Activated CD8-positive, alpha-beta memory T cell treated with anti-CD3 and anti-CD28 coated beads, Interleukin-2, amount 10 ng/mL, durations not matched to agents 7 days and 5 days (primary cell): ENCODE measurements at places on chromosomes 7 and 10.

DNA sequence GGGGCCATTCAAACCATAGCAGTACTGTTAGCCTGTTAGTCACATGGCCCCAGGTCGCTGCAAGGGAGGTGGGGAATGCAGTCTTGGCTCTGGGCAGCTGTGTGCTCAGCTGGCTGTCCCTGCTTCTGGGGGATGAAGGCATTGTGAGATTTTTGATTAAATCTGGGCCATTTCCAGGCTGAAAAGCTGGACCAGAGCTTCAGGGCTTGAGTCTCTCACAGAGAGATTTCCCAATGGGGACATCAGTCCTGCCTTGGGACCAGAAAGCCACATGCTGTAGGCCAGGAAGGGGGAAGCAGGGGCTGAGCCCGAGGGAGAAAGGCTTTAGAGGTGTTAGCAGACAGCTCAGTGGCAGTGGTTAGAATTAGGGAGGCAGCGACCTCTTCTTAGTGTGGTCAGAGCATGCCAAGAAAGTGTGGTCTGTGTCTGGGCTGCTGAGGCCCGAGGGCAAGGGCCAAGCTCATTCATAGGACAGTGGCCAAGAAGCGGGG lies 33.6 kb downstream of the PALD1 start:
- no peak for DNase-seq

- peak; percentile 57 for DNase-seq
Observed at GRCh38 chr10:7000061-7000460, 410.8 kb downstream of the SFMBT2 start.

GRCh38 chr10:123766012-123766411 lies 99.9 kb downstream of the GPR26 start:
- no peak for DNase-seq

GRCh38 chr10:1379601-1380000 lies 323.4 kb downstream of the WDR37 start:
- DNase-seq = peak; percentile 29

GRCh38 chr7:117045927-117046710 lies 92.8 kb downstream of the ST7 start:
- DNase-seq = no peak

DNA sequence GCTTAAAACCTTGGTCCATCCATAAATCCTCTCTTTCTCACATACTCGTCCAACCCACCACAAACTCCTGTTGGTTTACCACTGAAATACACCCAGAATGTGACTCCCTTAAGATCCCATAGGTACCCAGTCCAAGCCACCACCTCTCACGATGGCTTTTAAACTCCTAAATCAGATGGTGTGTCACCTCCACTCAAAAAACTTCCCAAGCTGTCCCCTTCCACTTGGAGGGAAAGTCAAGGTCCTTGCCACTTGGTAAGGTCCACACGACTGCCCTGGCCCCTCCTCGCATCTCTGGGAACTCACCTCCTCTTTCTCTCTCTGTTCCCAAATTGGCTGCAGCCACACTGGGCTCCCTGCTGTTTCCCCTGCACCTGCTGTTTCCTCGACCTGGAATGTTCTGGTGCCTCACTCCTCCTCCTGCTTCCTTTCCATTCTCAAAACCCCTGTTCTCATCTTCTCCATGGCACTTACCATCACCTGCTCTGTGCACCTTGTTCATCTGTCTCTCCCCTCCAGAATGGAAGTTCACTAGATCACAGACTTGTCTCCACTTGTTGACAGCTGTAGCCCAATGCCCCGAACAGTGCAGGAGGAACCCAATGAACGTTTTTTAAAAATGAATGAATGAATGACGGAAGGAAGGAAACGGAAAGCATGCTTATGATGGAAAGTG lies 23.0 kb downstream of the ZFAND2A start:
- DNase-seq = no peak

- no peak for DNase-seq
Observed at GRCh38 chr10:12784646-12785045, 216.9 kb downstream of the CCDC3 start.

DNA sequence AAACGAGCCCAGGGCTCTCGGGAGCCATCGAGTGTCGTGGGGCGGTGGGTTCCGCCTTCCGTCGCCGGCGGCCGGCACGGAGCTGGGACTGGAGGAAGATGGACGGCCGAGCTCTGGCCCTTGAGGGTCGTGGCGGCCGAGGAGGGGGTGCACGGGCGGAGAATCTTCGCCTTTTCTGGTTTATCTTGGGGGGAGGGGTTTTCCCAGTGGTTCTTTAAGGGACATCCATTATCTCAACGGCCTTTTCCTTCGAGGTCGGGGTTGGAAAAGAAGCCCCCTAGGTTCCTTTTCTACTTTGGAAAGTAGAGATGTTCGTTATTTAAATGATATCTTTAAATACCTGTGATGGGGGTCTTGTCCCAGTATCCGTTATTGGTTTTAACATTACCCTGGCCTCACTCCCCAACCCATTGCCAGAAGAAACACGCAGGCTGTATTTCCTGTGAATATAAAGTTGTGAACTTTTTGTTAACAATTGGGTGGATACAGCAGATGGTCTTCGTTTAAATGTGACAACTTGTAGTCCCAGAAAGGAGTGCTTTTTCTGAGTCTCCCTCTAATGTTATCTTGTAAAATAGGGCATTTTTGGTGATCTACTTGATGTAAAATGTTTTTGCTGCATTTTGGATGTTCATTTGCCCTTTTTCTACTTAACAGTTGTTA lies 765 bp downstream of the CCAR1 start:
- peak; percentile 34 for DNase-seq

DNA sequence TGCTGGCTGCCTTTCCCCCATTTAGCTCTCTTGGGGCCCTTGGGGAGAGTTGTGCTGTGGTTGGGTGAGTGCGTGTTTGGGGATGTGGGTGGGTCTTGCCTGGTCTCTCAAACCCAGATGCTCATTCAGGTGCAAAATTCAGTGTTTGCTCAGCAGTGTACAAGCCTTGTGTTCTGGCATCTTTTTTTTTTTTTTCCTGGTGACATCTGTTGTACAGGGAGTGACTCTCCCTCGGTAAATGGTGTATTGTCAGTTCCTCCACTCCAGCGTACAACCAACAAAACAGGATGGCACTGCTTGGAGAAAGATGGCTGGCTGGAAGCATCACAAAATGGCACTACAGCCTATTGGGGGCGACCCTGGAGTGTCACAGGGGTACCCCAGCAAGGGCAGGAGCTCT lies 75.5 kb downstream of the LRMDA start:
- no peak for DNase-seq

DNA sequence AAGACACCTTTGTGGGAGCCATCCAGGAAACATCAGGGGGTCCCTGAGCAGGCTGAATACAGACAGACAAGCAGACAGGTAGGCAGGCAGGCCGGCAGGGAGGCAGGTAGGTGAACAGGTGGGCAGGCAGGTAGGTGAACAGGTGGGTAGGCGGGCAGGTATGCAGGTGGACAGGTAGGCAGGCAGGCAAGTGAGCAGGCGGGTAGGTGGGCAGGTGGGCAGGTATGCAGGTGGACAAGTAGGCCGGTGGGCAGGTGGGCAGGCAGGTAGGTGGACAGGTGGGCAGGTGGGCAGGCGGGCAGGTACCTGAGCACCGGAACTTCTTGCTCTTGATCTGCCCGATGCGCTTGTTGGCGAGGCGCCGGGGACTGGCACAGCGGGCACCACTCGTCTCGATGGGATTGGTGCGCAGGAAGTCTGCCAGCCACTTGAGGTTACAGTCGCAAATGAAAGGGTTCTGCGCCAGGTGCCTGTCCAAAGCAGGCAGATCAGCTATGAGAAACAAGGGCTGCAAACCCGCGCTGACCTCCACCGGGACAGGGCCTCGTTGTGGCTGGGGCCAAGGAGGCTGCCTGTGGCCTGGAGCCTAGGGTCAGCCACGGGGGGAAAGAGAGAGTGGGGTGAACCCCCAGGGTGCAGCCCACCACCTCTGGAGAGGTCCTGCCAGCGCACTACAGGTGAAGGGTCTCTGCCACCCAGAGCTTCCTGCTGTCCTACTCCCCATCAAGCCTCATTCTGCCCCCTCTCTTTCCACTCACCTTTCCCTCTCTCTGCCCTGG lies 136.9 kb downstream of the SLIT1 start:
- no peak for DNase-seq

- DNase-seq = no peak
Observed at GRCh38 chr10:72349438-72349837, 5.3 kb downstream of the DNAJB12 start.

GRCh38 chr10:97534746-97535367 lies 36.1 kb downstream of the UBTD1 start:
- peak; percentile 52 for DNase-seq
